ENCODE measurements at places on chromosomes 11 and 22. TPM values are rescaled to one million over a fixed set of nuclear protein-coding genes. Genes with fewer than 3 reads are reported as not detected.

- DNase-seq: peak; percentile 94
These were observed at the start of gene TMEM121B for GRCh38 chr22:17121233-17122195. TSS of gene TMEM121B (minus strand) at chr22:17121360. CDS start at chr22:17121127, 233 bp downstream.

NXPE1 gene
- polyA plus RNA-seq: not detected

NLRP14 gene
- polyA plus RNA-seq: 1.4 TPM

GRCh38 chr22:23074451-23074850 is 4.1 kb downstream of the GNAZ start:
- DNase-seq: no peak

GGT1 gene
- 17.2 TPM for polyA plus RNA-seq

- DNase-seq: peak; percentile 40
These were observed 1.0 kb downstream of the VWCE start for GRCh38 chr11:61293867-61294716.

- no peak for DNase-seq
These were observed 150.7 kb downstream of the BRD1 start for GRCh38 chr22:49676783-49677494.
